ENCODE measurements at places on chromosomes 2 and 18.

- DNase-seq: no peak
These were observed 27.4 kb downstream of the ITSN2 start for GRCh38 chr2:24332791-24333540.

DNA sequence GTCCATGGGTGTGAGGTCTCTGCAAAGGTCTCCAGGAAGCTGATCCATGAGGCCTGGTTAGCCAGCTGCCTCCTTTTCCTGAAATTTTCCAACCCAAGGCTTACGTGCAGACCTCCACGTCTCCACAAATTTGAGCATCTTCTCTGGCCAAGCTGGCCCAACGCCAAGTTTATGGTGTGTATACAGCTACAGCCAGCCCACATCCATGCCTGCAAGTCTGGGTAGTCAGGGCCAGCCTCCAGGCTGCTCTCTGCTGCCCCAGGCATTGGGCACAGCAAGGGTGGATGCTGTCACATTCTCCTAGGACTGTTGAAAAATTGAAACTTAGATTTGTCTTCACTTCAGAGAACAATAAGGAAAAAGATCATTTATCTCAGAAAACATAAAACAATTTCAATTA lies 525.5 kb upstream of the CHAC2 start:
- no peak for DNase-seq

DNA sequence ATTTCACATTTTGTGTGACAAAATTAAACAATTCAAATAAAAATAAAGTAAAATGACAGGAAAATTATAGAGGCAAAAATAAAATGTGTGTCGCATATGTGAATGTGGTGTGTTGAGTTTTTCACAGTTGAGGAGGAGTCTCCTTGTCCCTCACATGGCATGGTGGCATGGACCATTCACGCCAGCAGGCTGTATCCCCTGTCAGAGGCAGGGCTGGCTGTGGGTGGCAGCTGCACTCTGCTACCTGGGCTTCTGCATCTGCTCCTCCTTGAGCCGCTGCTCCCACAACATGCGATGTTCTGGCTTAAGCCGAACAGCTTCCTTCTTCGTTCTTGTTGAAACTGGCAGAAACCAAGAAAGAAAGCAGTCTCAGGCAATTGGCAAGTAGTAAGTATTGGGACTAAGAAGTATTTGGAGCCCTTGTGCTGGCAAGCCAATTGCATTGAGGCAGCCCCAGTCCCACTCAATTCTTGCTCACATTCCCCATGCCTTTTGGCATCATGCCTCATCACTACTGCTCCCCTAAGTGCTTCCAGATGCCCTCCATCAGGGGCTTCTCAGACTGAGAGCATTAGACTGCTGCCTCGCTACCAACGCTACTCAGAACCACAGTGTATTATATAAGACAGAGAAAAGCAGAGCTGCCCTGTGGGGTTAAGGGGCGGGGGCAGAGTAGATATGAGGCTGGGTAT lies 177.9 kb upstream of the NABP1 start:
- no peak for DNase-seq

DNA sequence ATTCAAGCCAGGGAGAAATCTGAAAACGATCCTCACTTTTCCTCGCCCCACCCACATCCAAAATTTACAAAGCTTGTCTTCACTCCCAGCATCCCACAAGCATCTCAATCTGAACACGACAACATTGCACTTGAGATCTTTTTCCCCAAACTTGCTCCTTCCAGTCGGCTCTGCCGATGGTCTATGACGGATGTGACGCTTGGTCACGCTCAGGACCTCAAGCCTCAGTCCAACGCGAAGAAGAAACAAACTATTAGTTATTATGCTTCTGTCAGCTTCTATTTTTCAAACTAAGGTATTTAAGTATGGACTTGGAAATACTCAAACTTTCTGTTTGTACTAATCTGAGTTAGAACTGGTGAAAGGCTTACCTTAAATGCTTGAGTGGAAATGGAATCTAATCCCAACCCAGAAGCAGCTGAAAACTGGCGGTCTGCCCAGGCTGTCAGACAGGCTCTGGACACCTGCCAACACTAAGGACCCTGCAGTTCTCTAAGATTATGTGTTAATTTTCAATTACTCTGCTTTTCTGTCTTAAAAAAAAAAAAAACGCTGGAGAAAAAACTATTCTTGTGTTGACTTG lies 132.1 kb upstream of the DNMT3A start:
- no peak for DNase-seq

DNA sequence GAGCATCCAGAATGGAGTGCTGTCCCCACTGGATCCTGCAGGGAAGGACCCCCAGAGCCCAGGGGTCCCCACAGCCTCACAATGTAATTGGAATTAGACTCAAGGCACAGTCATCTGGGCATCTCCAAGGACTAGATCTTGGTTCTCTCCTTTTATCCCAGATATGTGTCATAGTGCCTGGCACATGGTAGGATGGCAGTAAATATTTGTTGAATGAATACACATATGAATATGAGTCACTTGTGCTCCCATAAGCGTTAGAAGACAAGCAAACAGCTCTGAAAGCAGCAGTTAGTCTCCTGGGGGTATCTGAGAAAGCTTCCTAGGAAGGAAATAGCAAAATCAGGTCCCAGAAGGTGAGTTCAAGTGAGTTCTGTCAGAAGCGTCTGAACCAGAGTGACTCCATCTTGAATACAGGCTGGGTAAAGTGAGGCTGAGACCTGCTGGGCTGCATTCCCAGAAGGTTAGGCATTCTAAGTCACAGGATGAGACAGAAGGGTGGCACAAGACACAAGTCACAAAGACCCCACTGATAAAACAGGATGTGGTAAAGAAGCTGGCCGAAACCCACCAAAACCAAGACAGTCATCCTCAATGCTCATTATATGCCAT lies 234.1 kb upstream of the ID2 start:
- DNase-seq: no peak

- no peak for DNase-seq
These were observed 115.3 kb upstream of the SLC35G4 start for GRCh38 chr18:11494107-11494506.

DNA sequence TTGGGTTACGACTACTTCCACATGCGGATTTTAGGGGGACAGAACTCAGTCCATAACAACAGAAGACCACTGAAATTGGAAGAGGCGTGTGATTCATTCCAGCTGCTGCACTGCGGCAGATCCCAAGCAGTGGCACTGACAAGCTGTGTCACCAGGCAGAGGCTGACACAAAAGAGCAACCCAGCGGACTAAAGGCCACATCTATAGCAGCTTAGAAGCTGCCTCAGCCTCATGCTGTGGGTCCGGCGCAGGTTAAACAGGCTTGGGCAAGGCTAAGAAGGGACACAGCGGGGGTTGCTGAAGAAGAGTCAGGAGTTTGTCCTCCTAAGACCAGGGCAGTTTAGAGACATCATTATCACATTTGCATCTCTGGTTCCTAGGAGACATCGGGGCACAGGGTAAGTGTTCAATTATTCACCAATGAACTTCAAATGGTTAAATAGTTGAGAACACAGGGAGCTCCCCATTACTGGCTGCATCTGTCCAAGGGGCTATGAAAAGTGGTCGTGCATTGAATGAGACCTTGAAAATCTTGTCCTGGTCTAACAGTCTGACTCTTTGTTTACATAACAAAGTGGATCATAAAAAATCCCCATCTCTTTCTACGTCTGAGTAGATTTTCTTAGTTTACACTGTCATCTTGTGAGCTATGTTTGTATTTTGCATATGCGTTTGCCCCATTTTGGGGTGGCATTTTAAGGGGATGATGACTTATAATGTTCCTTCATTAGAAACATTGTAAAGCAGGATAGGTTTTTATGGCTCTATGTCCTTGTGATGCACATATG lies 162.3 kb upstream of the TRIB2 start:
- DNase-seq: no peak

DNA sequence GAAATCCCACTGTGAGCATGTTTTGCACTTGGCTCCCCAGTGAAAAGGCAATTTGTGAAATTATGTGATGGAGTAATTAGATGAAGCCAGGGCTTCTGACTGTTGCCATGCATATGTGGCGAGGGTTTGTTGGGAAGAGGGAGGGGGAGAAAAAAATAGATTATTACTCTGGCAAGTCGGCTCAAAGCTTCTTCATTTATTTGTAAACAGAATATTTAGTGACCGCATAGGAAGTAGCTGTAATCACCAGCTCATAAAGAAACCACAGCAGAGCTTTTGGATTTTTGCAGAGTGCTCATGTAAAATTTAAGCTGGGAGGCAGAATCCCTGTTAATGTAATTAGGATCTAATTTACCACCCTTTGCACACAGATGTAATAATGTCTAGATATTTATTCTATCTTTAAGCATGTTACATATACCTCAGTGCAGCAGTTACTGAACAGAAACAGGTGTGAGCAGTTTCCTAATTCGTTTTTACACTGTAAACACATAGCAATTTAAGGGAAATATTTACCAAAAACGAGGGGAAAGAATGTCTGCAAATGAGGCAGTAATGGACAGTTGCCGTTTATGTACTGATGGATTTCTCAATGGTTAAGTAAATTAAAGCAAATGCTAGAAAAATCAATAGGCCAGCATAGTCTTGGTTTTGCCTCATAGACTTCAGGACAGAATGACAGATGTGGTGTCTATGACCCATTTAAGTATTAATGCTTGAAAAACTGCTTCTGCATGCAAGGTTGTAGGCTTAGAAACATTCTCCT lies 87.9 kb downstream of the MEIS1 start:
- DNase-seq: no peak

DNA sequence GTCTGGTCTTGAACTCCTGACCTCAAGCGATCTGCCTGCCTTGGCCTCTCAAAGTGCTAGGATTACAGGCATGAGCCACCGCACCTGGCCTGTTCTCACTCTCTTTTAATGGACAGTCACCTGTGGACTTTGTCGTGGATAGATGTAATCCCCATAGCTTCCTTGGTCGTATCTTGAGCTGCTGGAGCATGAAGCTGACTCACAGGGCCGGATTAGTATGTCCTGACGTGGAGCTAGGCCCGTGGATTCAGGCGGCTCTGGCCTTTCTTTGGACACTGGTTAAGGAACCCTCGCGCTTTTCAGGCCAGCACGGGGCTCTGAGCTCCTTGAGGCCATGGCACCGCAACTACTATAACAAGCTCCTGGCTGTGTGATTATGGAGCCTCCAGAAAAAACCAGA lies 27.5 kb upstream of the GBX2 start:
- no peak for DNase-seq

DNA sequence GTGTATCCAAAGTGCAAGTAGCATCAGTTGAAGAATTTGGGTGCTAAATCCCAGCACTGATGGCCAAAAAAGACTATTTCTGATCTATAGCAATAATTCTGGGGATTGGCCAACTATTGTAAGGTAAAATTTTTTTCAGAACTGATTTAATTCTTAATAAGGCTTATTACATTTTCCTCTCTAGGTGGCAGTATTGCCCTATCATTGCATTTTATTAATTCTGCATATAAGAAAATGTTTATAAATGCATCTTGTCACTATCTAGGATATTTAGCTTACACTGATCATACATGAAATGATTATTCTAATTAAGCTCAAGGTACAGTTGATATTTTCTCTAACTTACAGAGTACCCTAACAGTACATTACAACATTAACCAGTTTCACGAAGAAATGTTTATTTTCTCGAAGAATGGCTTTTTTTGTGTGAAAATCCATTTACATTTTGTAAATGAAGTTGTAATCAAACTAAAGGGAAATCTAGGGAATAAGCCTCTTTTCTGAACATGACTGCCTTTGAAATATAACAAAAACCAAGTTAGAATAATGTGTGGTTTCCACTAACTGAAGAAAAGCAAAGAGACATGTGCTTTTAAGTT lies 11.0 kb downstream of the TTN start:
- no peak for DNase-seq

GRCh38 chr18:6537475-6537874 lies 122.8 kb upstream of the L3MBTL4 start:
- no peak for DNase-seq

DNA sequence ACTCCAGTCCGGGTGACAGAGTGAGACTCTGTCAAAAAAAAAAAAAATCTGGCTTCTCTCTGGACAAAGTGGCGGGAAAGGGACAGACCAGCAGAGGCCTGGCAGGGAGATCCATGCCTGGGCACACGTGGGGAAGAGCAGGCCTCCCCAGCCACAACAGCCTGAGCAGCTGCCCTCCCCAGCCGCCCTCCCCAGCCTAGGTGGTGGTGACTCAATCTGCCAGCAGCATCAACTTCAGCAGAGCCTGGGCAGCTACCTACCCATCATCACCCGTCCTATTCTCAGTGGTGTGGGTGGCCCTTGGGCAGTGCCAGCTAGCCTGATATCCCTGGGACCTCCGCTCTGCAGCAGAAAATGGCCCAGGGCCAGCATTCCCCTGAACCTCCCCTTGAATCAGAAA lies 612.4 kb downstream of the FBXO15 start:
- no peak for DNase-seq

GRCh38 chr2:128563348-128563687 lies 244.7 kb upstream of the HS6ST1 start:
- DNase-seq: no peak

DNA sequence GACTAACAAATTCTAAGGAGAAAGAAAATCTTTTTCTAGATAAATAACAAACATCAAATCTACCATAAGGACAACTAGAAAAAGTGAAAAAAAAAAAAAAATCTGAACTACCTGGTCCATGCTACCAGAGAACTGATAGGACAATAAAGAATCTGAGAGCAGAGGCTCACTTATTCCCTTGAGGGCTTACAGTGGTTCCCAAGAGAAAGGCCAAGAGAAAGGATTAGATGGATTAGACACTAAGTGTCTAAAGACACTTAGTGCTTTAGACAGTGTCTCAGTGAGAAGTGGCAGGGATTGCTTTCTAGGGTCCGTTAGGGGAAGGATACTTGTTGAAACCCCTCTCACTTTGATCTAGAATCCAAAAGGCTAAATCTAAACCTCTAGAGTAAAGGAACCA lies 78.2 kb downstream of the COA5 start:
- DNase-seq: no peak

DNA sequence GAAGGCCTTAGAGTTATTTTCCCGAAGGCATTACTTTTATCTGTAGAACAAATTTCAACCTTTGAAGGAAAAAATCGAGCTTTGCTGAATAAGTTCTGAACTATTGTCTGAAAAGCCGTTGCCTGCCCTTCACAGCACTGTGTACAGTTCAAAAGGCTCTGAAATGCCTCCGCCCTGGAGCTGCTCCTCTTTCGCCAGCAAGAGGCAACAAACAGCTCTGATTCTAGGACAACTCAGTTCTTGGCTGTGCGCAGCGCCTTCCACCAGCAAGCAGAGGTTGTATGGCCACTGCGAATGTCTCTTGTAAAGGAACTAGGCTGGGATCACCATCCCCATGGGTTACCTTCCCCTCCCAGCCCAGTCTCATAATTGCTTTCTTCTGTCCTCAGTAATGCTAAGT lies 308.5 kb downstream of the GBX2 start:
- no peak for DNase-seq

GRCh38 chr2:17538022-17538843 lies 2.3 kb upstream of the VSNL1 start:
- DNase-seq: no peak

GRCh38 chr2:28268386-28268785 lies 124.3 kb upstream of the FOSL2 start:
- DNase-seq: no peak

DNA sequence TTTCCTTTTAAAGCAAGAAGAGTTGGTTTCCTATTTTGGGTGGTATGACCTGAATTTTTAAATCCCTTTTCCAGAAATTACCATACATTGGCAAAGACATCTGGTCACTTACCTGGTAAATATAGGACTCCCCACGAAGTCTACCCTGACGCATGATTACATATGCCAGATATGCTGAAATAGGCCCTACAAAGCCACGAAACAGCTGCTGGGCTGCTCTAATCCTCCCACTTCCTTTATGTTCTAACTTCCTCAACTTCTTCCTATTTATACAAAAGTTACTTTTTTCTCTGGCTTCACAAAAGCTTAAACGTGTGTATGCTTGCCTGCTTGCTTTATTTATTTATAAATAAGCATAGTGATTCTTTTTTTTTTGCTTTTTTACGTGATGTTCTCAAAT lies 186.0 kb upstream of the EPHA4 start:
- DNase-seq: no peak

Data from stimulated activated CD4-positive, alpha-beta T cell treated with anti-CD3 and anti-CD28 coated beads, Interleukin-1b, Interleukin-23, amount 100 ng/mL, for 1 hour (primary cell).